ENCODE measurements at places on chromosomes 16 and 17. TPM values are rescaled to one million over a fixed set of nuclear protein-coding genes. Genes with fewer than 3 reads are reported as not detected.

BHLHA9 gene
- total RNA-seq: not detected

CSH2 gene
- total RNA-seq: not detected

GRCh38 chr17:79657861-79658810 lies 47.3 kb upstream of the RBFOX3 start:
- no peak for DNase-seq

GRCh38 chr17:58341861-58342475 lies 10.0 kb downstream of the SUPT4H1 start:
- DNase-seq: no peak

RAB11FIP4 gene
- 0.97 TPM for total RNA-seq

TERB1 gene
- total RNA-seq: 0.20 TPM

DNA sequence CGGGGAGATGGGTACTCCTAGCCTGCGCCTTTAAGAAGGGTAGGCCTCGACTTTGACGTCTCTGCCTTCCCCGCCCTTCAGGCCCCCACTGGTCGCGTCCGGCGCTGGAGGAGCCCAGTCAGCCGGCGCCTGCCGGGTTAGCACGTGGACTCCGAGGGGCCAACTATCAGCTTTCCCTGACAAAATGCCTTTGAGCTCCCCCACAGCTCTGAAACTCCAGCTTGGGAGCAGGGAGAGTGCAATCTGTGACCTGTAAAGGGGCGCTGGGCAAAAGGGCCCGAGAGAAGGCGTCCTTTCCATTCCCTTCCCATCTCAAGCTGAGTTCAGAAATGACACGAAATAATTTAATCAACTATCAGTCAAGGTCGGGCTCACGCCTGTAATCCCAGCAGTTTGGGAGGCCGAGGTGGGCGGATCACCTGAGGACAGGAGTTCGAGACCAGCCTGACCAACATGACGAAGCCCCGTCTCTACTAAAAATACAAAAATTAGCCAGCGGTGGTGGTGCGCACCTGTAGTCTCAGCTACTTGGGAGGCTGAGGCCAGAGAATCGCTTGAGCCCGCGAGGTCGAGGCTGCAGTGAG lies 2.3 kb upstream of the SLC25A39 start:
- DNase-seq: peak; percentile 96

CHP2 gene
- total RNA-seq: not detected

DNA sequence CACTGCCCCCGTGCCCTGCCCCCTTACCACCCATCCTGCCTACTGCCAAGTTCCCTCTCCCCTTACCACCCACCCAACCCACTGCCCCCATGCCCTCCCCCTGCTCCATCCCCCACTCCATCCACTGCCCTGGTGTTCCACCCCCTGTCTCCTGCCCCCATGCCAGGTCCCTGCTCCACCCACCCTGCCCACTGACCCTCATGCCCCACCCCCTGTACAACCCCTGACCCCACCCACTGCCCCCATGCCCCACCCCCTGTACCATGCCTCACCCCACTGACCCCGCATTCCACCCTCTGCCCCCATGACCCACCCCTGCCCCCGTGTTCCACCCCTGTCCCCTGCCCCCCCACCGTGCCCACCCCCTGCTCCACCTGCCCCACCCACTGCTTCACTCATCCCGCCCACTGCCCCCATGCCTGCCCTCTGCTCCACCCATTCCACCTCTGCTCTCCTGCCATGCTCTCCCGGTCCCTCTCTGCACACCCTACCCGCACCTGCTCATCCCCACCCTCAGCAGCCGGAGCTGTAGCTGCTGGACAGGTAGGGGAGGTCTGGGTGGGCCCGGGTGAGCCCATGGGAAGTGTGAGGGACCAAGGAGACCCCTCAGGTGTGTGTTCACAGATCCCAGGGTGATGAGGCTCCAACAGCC lies 7.4 kb upstream of the FN3KRP start:
- no peak for DNase-seq

DNA sequence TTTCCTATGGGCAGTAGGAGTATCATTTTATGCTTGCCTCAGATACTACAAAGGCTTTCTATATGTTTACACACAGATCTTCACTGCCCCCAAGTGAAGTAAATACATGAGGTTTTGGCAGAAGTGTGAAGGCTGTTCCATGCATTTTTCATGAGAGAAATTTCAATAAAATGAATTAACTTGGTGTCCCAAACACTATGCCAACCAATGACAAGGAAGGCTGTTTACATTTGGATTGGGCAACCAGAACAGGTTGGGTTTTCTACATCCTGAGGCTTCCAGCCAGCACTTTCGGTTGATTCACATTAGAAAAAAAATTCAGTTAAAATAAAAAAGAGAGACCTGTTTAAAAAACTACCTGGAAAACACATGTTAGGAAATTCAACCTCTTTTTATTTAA lies 625.4 kb downstream of the KCNJ2 start:
- no peak for DNase-seq

CEP295NL gene
- total RNA-seq: 0.35 TPM

GRCh38 chr16:56866955-56867830 lies 2.2 kb downstream of the SLC12A3 start:
- DNase-seq: peak; percentile 67

DNA sequence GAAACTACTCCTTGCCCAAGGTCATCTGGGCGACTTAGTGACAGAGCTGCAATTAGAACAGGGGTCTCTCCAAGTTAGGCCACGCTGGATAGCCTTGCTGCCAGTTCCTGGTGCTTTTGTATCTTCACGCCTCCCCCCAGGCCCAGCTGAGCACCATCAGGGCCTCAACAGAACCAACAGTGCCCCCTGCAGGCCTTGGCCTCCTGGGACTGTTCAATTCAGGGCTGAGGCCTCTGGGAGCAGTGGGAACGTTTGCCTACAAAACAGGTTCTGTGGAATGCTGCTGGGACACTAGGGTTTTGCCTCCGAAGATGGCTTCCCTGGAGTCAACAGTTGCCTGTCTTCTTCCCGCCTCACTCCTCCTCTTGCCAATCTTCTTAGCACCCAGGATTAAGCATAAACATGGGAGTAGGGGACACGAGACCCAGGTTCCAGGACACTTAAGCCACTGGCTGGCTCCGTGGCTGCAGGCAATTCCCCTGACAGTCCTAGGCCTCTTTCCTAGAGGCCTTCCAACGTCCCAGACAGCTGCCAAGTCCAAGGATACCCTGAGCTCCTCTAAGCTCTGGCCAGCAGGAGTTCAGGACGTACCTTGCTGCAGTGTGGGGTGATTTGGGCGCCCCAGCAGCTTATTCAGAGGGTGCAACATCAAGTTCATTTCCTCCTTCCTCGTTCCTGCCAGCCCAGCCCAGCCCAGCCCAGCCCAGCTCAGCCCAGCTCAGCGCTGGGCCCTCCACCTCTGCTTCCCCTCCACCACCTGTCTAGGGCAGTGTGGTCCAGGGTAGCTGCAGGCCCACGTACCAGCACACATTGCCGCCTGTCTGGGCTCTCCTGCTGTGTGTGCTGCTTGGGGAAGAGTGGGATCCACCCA lies 246.6 kb upstream of the RPL38 start:
- peak; percentile 27 for DNase-seq

DNA sequence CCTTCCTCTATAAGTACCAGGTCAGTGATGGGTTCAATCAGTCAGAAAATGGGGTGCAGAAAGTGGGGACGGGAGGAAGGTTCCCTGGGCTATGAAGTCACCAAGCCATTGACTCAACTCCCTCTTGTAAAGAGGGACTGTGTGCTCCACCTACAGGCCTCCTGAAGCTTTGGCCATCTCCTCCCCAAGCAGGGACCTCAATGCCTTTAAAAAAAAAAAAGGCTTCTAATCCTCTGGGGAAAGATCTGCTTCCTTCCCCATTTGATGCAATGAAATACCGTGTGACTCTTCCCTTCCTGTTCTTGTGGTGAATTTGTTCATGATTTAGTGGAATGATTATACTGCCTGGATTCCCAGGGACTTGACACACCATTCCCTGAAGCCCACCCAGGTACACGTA lies 30.8 kb downstream of the VWA3A start:
- no peak for DNase-seq

DNA sequence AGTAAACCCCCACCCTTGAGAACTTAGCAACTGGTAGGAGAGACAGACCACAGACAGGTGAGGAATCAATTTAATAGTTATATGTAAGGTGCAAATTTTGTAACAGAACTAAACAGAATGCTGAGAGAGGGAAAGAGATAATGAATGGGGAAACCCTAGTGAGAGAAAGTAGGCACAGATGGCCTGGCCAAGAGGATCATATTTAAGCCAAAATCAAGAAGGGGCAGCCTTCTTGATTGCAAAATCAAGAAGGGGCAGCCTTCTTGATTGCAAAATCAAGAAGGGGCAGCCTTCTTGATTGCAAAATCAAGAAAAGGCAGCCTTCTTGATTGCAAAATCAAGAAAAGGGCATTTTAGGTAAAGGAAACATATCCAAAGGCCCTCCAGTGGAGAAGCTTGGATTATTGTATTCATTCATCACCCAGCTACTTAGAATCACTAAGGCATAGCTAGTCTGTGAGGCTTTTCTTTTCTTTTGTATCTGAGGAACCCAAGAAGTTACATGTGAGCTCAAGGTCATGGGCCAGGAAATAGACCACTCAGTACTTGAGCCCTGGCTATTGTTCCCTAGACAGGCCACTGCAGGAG lies 190.6 kb downstream of the CYLD start:
- no peak for DNase-seq
